ENCODE measurements at places on chromosomes 3 and 15. TPM values are rescaled to one million over a fixed set of nuclear protein-coding genes. Genes with fewer than 3 reads are reported as not detected.

The AEN gene
- total RNA-seq, result 35.1 TPM

The PODXL2 gene
- 7.1 TPM for total RNA-seq

The INSYN1 gene
- 0.30 TPM for total RNA-seq

The DAZL gene
- total RNA-seq, result not detected

The MINDY4B gene
- not detected for total RNA-seq

The CLRN1 gene
- total RNA-seq, result not detected

The EXOG gene
- total RNA-seq, result 7.0 TPM

The SLC35G2 gene
- total RNA-seq, result 5.9 TPM

The RPL22L1 gene
- 297 TPM for total RNA-seq

The GOLGA8H gene
- total RNA-seq, result 0.15 TPM

The ITIH3 gene
- total RNA-seq, result not detected

The FAM240A gene
- total RNA-seq, result not detected

The LMOD3 gene
- not detected for total RNA-seq

The ZNF80 gene
- total RNA-seq, result not detected

The GATM gene
- total RNA-seq, result 0.15 TPM

The SLCO2A1 gene
- total RNA-seq, result 3.0 TPM

The CLDN18 gene
- total RNA-seq, result not detected

The TMEM41A gene
- total RNA-seq, result 8.8 TPM

The EPHB1 gene
- 1.5 TPM for total RNA-seq

The MTMR10 gene
- total RNA-seq, result 8.3 TPM

The FBXW12 gene
- not detected for total RNA-seq

The MAP6D1 gene
- total RNA-seq, result 3.2 TPM

The CNTN4 gene
- total RNA-seq, result not detected

The TRH gene
- total RNA-seq, result not detected

The PPARG gene
- 41.9 TPM for total RNA-seq

The ACOX2 gene
- total RNA-seq, result 6.4 TPM
